ENCODE measurements at places on chromosomes 12 and 14. TPM values are rescaled to one million over a fixed set of nuclear protein-coding genes. Genes with fewer than 3 reads are reported as not detected.
A peak's percentile ranks its signal among the peaks of the same experiment; 100 is the strongest.

DNA sequence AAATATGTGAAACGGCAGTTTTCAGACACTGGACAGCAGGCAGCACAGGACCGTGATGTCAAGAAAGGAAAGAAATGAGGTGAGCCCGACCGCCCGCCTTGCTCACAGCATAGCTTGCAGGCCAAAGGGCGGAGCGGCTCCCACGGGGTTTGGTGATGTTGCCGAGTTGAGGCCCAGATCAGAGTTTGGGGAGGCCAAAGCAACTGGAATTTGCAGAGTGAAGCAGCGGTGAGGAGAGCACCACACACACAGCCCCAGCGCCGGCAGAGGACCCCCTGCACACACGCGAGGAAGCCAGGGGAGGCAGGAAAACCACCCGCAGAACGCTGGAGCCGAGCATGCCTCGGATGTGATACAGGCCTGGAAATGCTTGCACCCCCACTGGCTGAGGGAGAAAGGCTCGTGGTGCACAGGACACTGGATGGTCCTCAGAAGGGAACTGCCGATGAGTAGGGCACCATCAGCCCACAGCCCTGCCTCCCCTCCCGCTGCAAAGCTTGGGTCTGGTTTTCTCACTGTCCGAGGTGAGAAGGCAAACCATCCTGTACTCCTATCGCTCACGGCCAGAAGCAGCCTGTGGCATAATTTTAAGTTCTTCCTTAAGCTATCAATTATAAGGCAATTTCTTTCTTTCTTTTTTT, 25.7 kb upstream of the PLD4 start:
- peak; percentile 70 for DNase-seq

- DNase-seq: peak; percentile 57
Measured at GRCh38 chr12:112166051-112167015, 41.0 kb downstream of the TRAFD1 start.

- no peak for DNase-seq
Measured at GRCh38 chr12:62732861-62733427, 202.0 kb downstream of the PPM1H start.

GRCh38 chr14:53360829-53361228, 207.7 kb upstream of the DDHD1 start:
- no peak for DNase-seq

GRCh38 chr12:122422730-122423257, 325 bp upstream of the CLIP1 start:
- peak; percentile 72 for DNase-seq

DNA sequence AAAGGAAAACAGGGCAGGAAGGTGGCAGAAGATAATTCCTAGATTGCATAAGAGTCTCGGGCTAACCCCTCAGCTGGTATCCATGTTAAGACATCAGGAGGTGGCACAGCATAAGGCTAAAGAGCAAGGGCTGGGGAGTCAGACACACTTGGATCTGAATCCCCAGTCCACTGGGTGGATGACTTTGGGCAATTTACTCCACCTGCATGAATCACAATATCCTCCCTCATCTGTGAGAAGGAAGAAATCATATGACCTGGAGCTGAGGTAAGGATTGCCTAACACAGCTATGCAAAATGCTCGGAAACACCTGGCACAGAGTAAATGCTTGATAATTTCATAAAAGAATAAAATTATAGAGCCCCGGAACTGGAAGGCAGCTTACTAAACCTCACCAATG, 217.9 kb downstream of the PIK3C2G start:
- no peak for DNase-seq

DNA sequence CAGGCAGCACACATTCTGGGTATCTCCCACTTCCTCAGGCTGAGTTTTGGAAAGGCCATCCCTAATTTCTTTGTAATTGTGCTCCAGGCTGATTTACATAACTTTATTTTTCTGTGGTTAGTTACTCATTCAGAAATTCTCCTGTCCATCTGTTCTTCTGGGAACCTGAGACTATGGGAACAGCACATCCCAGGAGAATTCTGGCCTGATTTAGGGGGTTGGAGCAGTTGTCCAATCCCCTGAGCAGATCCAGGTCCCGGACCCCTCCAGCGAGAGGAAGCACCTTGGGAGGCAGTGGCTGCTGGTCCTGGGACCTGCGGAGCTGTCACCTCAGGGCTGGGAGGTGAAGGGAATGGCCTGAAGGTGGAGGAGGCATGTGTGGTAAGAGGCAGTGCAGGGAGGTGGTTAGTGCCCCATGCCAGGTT, 40.4 kb downstream of the TSPAN9 start:
- DNase-seq: no peak

DNA sequence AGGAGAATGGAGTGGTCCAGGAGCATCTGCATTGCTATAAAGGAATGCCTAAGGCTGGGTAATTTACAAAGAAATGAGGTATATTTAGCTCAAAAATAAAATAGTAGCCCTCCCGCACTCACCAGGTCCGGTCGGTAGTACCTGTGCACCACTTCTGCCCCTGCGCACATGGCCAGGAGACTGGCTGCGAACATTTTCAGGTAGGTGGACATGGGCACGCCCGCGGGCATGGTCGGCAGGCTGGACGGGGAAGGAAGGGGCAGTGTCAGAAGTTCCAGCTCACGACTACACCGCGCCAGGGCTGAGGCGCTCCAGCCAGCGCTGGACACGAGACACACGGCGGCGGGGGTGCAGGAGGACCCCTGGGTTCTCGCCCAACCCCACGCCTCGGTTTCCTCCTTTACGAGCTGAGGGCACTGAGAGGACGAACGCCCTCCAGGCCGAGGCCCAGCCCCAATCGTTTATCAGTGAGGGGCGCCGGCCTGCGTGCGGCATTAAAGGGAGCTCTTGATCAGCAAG, 9.1 kb upstream of the TDG start:
- no peak for DNase-seq

DNA sequence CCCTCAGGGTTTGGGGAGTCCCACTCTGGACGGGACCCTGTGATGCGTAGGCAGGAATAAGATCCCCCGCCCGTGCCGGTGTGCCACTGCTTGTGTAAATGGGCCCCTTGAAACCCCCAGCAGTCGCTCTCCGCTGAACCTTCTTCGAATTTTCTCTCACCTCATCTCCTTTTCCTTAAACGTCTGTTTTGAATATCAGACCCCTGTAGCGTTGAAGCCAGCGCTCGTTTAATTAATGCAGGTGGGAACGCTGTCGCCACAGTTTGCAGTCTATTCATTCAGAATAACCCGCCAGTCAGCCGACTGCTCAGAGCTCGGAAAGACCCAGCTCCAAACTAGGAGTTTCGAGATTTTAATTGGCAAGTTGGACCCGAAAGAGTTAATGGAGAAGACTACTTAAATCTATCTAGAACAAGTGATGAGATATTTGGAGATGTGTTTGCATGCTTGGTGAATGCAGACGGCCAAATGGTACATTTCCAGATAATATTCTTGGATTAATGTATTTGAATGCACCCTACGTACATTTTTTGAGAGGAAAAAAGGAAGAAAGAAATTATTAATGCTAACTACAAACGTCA, 739 bp upstream of the PPP2R5E start:
- DNase-seq: no peak

- DNase-seq: no peak
Measured at GRCh38 chr12:56110571-56110970, 5.9 kb upstream of the RPL41 start.

DNA sequence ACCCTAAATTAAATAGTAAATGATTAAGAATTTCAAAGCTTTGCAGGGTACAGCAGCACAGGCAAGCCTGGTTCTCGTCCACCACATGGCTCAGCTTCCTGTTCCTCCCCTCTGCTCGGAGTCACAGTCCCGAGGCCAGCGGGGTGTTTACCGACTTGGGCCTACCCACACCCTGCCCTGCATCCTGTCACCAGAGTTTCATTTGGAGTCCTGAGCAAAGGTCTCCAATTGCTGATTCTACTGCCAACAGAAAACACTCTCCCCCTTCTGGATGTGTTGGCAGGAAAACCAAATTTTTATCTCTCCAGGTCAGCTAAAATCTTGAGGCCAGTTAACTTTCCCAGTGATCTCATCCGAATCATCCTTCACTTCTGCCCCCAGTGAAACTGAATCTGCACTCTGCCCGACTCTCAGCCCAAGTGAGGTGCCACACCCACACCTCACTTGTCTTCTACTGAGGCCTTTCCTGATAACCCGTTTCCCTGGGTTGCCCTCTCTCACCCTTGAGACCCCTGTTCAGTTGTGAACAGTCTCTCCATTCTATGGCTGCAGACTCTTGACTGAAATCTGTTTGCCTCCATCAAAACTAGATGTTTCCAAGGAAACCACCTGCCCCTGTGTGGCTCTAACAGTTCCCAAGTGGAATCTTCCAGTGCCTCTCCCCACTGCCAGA, 71.2 kb downstream of the VCPKMT start:
- DNase-seq: peak; percentile 91

- no peak for DNase-seq
Measured at GRCh38 chr14:23582906-23583760, 4.5 kb upstream of the JPH4 start.

The POTEM gene
- not detected for total RNA-seq

The HOTAIR gene
- total RNA-seq: not detected

The MUCL1 gene
- total RNA-seq: not detected

The ANKLE2 gene
- 38.8 TPM for total RNA-seq

The GPRC5D gene
- not detected for total RNA-seq

The SPIC gene
- not detected for total RNA-seq

The IFNG-AS1 gene
- total RNA-seq: not detected

Measured in sigmoid colon (tissue), 7 donors.